ENCODE measurements at places on chromosomes 3 and 15.

DNA sequence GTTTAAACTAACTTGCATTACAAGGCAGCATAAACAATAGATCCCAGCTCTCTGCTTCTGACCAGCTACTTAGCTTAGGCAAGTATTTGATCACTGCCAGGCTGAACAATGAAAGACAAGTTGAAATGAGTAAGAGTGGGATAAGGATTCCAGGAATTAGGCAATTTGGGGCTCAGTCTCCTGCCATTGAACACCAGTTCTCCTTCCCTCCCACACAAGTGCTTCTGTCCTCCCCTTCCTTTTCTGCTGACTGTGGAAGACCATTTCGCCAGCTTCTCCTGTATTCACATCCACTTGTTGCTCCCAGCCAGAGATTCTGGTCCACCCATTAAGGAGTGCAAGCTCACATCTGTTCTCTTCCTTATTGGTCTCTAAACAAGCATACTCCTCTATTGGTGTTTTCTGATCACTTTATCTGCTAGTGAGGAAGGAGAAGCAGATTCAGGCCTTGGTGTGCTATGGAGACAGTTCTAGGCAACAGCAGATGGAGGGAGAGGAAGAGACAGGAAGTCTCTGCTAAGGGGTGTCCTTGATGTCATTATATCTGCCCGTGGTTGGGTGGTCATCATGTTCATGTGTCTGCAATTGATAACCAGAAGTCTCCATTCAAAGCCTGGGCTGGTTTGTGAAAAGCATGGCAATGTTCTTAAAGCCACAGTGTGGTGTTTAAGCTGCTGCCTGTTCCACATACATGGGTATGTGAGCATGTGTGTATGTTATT is 121.5 kb downstream of the PLCL2 start:
- no peak for DNase-seq

GRCh38 chr3:171230865-171231264 is 204.3 kb upstream of the SLC2A2 start:
- DNase-seq = no peak

- peak; percentile 12 for DNase-seq
Observed at GRCh38 chr3:126883241-126883640, 99.7 kb upstream of the PLXNA1 start.

DNA sequence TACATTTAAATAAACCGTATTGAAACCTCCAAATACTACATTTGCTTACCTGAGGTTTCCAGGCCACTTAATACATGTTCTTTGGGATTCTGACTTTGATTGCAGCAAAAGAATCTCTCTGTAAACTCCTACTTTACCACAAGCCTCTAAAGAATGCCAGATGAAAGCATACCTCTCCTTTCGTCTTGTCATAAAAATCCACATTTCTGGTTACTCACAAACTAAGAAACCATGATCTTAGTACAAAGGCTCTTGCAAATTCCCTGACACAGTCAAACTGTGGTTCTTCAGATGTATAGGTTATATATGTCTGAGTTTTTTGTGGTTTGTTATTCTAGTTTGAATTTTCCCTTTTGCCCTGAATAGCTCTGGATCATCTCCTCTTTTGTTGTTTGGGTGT is 188.4 kb downstream of the RAP2B start:
- peak; percentile 79 for DNase-seq

- no peak for DNase-seq
Observed at GRCh38 chr15:94053626-94054025, 177.7 kb upstream of the MCTP2 start.

GRCh38 chr3:17802950-17803349 is 60.5 kb upstream of the TBC1D5 start:
- no peak for DNase-seq

- no peak for DNase-seq
Observed at GRCh38 chr3:169913323-169913722, 2.0 kb downstream of the SAMD7 start.

- DNase-seq = no peak
Observed at GRCh38 chr15:46452297-46452820, 817.5 kb downstream of the SQOR start.

DNA sequence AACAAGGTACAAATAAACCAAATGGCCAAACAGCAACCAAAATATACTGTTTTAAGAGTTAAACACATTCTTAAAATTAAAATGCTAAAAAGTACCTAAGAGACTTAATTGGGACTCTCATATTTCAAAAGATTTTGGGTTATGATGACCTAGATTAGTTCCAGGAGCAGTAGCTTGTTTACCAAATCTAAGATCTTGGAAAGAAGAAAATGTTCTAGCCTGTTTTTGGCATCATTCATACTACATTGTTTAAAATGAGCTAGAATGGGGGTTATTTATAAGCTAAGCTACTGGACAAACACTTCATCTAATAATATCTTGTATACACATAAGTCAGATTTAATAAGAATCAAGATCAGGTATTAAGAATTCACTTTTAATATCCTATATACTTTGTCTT is 22.8 kb downstream of the ATOSA start:
- DNase-seq = no peak

GRCh38 chr15:92603743-92604470 is 51.7 kb downstream of the FAM174B start:
- no peak for DNase-seq

GRCh38 chr15:64568765-64569164 is 108.4 kb downstream of the ZNF609 start:
- no peak for DNase-seq

GRCh38 chr3:11513817-11514135 is 129.9 kb downstream of the VGLL4 start:
- no peak for DNase-seq

DNA sequence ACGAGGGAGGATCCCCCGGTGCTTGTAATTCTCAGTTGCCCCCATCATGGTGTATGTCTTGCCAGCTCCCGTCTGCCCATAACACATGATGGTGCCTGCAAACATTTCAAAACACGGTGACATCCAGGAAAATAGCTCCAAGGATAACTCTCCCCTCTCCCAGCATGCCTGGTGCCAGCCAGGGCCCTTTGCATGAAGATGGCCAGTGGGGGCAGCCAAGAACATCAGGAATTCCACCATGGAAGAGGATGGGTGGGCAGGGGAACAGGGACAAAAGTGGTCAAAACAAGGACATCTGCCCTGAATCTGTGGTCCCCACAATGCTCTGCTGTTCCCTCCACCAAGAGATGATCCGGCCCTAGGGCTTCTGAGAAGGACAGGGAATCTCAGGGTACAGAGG is 9.0 kb downstream of the KIF9 start:
- no peak for DNase-seq

DNA sequence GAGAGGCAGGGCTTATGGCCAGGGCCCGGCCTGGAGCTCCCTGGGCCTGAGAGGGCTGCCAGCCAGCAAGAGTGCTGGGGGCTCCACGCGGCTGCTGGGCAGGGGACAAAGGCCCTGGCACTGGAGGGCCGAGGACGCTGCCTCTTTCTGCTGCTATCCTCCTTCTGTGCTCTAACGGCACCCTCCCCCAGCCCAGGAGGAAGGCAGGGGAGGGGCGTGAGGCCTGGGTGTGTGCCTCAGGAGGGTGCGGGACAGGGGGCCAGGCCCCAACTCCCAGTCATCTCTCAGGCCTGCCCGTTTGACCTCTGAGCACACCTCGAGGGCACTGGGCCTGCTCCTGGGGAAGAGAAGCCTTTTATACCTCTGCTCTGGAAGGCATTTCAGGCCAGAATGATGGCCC is 115.5 kb downstream of the ADCY5 start:
- no peak for DNase-seq

Measured in AG04449 (cell line).